ENCODE measurements at places on chromosomes 3 and 15. TPM values are rescaled to one million over a fixed set of nuclear protein-coding genes. Genes with fewer than 3 reads are reported as not detected.

DNA sequence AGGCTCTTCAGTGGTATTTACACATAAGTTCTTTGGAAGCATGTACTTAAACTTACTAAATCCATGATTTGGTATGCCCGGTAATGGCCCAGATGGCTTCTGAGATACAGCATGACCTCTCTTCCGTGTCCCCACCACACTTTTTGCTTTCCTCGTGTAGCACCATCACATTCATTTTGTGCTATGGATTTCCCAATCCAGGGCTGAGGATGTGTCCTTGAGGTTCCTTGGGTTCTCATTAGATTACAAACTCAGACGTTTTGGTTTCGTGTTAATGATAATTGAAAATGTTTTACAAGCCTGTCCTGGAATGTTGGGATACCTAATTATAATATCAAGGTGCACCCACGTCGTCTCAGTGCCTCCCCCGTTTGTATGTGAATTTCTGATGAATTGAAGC lies 7.3 kb downstream of the ABHD2 start:
- no peak overlapping the region for H3K4me3 ChIP-seq
- H3K36me3 ChIP-seq, result no peaks in the 10 kb centered on the region
- H3K27me3 ChIP-seq, result no peaks in the 10 kb centered on the region
- no peak overlapping the region for H3K27ac ChIP-seq
- DNase-seq, result no peak
- peaks cover 19% of the 10 kb centered on the region for H3K4me1 ChIP-seq

- no peak overlapping the region for H3K4me3 ChIP-seq
- peaks cover 2% of the 10 kb centered on the region for H3K4me1 ChIP-seq
- no peak for DNase-seq
- no peaks in the 10 kb centered on the region for H3K27me3 ChIP-seq
- no peak overlapping the region for H3K27ac ChIP-seq
These were observed 27.3 kb upstream of the IGF1R start for GRCh38 chr15:98621021-98621420.

- peaks cover 4% of the 10 kb centered on the region for H3K4me1 ChIP-seq
- H3K27me3 ChIP-seq, result peaks cover 2% of the 10 kb centered on the region
- no peaks in the 10 kb centered on the region for H3K36me3 ChIP-seq
- no peak for DNase-seq
- no peak overlapping the region for H3K4me3 ChIP-seq
- no peak overlapping the region for H3K27ac ChIP-seq
These were observed 48.9 kb upstream of the FMN1 start for GRCh38 chr15:33243393-33243792.

FGF7 gene
- 0.07 TPM for total RNA-seq

GRCh38 chr15:31768055-31768454 lies 262.3 kb upstream of the CHRNA7 start:
- no peak for DNase-seq
- peaks cover 8% of the 10 kb centered on the region for H3K4me1 ChIP-seq
- H3K27ac ChIP-seq, result no peak overlapping the region
- no peaks in the 10 kb centered on the region for H3K36me3 ChIP-seq

GRCh38 chr3:176663387-176663786 lies 533.9 kb downstream of the TBL1XR1 start:
- DNase-seq, result no peak
- H3K27ac ChIP-seq, result no peak overlapping the region
- no peak overlapping the region for H3K4me3 ChIP-seq
- H3K27me3 ChIP-seq, result no peaks in the 10 kb centered on the region

- H3K27ac ChIP-seq, result peak overlapping the region; percentile 33
- H3K4me1 ChIP-seq, result peaks cover 50% of the 10 kb centered on the region
- no peaks in the 10 kb centered on the region for H3K36me3 ChIP-seq
- H3K4me3 ChIP-seq, result peak overlapping the region; percentile 42
- peaks cover 6% of the 10 kb centered on the region for H3K27me3 ChIP-seq
These were observed 52.8 kb downstream of the SEMA5B start for GRCh38 chr3:122974764-122975162.

DNA sequence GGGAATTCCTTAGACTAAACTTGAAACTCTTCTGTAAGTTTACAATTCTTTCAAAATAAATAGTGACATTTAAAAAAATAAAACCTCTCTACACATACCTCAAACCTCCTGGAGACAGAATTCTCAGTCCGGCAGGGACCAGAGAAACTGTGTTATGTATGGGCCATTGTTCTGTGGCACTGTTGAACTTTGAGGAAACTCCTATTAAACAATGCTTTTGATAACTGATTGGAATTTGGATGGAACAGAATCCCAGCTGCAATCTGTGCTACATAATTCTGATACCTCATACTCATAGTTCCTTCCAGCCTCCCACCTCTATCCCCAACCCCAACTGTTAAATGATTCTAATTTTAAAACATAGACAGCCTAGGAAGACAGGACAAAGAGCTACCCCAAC lies 85.0 kb downstream of the TM4SF4 start:
- DNase-seq, result no peak
- no peak overlapping the region for H3K4me3 ChIP-seq
- no peak overlapping the region for H3K27ac ChIP-seq
- H3K4me1 ChIP-seq, result peaks cover 21% of the 10 kb centered on the region

Measured in glutamatergic neuron (in vitro differentiated cells).